GM12892 (cell line): ENCODE measurements at places on chromosomes 1 and 21.

DNA sequence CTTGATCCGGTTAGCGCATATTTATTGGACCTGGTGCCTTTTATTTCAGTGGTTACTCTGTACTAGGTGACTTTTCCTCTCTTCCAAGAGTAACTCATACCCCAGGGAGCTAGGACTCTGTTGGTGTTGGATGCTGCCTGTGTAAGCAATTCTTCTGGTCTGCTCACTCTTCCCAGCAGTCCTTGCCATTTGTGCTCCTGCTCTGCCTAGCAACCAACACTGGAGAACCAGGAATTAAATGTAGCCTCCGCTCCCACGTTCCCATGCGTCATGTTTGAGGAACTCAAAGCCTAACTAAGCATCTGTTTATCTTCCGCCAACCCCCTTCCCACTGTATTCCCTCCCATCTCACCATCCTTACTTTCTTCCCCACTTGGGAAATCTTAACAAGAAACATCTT, 65.7 kb upstream of the RAVER2 start:
- no peak for DNase-seq

GRCh38 chr21:45209046-45209445, 78.6 kb downstream of the POFUT2 start:
- no peak for DNase-seq

DNA sequence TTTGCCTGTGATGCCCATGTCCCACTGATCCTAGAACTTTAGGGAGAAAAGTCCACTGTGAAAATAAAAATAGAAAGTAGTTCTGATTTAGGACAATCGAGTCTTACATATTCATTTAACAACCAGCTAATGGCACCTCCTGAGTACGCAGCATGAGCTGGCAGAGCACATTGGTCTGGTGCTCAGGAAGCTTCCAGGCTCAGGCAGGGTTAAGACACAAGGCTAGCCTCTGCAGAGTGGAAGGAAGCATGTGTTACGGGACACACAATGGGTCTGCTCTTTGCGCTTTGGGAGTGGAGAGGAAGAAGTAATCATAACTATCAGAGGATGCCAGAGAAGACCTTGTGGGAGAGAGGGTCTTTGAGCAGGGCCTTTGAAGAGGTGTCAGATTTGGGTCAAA, 4.2 kb upstream of the KLHDC8A start:
- no peak for DNase-seq

DNA sequence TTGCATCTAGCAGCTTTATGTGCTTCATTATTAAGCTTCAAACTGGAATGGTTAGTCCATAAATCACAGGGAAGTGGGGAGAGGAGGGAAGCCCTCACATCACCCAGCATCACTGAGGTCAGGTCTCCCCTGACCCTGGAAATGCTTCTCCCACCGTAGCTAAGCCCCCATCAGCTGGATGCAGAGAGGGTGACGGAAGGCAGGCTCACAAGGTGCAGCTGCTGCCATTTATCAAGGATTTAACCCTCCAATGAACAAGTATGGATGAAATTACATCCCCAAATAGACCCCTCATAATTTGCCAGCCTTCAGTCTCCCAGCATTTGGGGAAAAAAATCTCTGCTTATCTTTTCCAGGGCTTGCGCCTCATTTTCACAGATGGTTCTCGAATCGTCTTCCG, 60.8 kb downstream of the PGM1 start:
- DNase-seq = no peak

DNA sequence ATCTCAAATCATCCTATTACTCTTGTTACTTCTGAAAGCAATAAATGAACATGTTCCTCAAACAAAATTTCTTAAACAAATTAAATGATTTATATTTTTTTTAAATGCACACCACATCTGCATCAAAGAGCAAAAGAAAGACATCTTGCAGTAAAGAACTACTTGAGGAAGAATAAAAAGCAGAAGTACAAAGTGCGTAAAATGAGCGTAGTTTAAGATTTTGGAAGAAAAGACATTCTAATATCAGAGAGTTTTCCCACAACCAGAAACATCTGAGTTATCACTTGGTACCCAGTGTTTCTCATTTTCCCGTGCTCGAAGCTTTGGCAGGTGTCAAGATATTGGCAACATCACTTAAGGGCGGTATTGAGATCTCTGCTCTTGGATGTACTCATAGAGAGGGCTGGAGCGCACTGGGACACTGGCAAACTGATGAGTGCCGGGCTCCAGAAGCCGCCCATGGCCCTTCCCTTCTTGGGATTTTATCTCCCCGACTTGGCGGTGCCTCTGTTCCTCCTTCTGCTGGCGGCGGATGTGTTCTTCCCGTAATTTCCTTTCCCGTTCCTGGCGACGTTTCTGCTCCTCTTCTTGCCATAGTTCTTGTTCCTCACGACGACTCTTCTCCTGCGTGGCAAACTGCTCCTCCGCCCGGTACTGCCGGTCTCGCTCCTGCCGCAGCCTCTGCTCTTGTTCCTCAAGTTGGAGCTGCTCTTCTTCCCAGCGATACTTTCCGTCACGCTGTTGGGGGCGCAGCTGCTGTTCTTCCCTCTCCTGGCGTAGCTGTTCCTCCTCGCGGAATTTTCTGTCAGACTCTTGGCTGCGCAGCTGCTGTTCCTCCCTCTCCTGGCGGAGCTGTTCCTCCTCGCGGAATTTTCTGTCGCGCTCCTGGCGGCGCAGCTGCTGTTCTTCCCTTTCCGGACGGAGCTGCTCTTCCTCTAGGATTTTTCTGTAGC, 7.9 kb downstream of the TCHH start:
- DNase-seq = no peak

- DNase-seq = no peak
These were observed 14.8 kb downstream of the CD2 start for GRCh38 chr1:116769104-116769452.

GRCh38 chr1:214537219-214537618, 14.2 kb downstream of the PTPN14 start:
- DNase-seq = no peak

GRCh38 chr1:234140388-234140787, 232.9 kb upstream of the COA6 start:
- DNase-seq = no peak

DNA sequence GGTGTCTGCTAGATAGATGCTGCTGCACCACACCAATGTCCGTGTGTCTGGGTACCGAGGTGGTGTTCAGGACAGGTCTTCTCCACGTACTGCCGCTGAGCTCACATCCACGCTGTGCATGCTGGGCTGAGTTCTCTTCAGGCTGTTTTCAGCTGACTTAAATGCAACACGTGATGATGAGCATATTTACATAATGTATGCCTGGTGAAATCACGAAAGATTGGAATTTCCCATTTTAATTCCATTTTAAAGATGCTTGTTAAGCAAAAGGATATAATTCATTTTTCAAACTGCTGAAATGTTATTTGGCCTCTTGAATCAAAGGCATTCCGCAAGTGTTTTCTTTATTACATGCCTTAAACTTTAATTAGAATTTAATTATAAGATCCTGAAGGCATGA, 107.9 kb downstream of the FGGY start:
- no peak for DNase-seq

- no peak for DNase-seq
These were observed 507.0 kb downstream of the AJAP1 start for GRCh38 chr1:5161372-5161771.

GRCh38 chr1:172638885-172639831, 19.7 kb upstream of the FASLG start:
- no peak for DNase-seq

DNA sequence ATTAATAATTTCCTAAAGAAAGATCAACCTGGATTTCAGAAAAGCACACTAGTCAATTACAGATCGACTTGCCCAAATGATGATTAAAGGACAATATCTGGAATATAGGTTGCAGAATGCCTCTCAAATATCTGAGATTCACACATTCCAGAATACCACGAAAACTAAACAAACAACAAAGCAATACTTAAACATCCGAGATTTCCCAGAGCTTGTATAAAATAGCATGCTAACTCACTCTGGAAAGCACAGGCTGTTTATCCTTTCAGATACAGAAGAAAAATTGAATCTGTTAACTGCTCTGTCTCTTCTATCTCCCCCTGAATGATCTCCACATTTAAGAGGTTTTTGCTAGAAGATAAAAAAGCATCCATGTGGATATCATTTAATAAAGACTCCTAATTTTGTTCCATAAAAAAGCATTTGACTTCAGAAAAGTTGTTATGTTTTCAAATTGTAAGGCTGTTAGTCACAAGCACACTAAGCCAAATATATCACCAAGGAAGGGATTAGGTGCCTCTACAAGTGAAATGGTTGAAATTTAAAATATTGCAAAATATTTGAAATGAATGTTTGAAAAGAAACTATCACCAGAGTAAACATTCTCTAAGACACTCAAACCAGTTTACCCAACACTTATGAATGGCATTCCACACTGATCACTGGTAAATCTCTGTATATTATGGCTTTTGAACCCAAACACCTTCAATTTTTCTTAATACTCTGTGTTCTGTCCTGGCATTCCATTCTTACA, 865.1 kb upstream of the ADAMTS5 start:
- no peak for DNase-seq

- DNase-seq = peak; percentile 61
These were observed 23.5 kb downstream of the MTARC1 start for GRCh38 chr1:220810179-220810653.

GRCh38 chr1:168480997-168481396, 62.8 kb downstream of the XCL2 start:
- no peak for DNase-seq

- DNase-seq = no peak
These were observed 40.6 kb upstream of the LYST start for GRCh38 chr1:235907187-235907896.

DNA sequence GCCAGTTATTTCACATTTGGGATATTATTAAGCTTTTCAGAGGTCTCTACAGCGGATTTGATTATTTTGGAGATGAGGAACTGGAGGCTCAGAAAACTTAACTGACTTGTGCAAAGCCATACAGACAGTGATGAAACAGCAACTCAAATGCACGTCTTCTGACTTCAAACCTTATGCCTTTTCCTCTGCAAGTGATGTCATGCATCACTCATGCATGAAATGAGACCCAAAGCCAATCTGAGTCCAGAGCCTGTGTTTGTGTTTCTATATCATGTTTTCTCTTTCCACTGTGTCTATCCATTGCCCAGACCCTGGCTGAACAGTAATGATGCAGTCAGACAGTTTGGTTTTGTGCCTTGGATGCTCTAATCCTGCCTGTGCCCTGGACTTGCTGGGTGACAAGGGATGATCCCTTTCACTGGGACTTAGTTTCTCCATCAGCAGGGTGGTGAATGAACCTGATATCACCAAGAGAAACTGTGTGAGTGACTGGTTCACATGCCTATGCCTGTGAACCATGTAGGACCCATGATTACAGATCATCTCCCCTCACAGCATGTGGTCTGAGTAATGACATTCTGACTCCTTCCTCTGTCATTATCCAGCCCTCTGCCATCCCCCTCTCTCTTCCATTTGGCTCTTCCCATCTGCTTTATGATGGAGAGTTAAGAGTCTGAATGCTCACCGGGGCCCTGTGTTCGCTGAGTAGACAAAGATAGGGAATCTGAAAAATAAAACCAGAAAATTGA, 33.4 kb downstream of the SLAMF6 start:
- DNase-seq = no peak

DNA sequence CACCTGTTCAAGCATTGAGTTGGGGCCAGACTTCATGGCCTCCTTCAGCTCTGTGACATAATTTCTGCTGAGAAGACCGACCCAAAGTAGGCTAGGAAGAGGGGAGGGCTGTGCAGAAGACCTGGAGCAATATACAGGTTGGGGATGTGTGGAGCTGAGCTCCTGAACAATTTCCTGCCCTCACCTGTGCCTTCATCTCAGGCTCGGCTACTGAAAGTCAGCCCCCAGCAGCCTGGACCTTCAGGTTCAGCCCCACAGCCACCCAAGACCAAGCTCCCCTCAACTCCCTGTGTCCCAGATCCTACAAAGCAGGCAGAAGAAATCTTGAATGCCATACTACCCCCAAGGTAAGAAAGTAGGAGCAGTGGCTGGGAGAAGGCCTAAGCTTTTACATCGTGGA, 662 bp downstream of the DNALI1 start:
- DNase-seq = no peak

DNA sequence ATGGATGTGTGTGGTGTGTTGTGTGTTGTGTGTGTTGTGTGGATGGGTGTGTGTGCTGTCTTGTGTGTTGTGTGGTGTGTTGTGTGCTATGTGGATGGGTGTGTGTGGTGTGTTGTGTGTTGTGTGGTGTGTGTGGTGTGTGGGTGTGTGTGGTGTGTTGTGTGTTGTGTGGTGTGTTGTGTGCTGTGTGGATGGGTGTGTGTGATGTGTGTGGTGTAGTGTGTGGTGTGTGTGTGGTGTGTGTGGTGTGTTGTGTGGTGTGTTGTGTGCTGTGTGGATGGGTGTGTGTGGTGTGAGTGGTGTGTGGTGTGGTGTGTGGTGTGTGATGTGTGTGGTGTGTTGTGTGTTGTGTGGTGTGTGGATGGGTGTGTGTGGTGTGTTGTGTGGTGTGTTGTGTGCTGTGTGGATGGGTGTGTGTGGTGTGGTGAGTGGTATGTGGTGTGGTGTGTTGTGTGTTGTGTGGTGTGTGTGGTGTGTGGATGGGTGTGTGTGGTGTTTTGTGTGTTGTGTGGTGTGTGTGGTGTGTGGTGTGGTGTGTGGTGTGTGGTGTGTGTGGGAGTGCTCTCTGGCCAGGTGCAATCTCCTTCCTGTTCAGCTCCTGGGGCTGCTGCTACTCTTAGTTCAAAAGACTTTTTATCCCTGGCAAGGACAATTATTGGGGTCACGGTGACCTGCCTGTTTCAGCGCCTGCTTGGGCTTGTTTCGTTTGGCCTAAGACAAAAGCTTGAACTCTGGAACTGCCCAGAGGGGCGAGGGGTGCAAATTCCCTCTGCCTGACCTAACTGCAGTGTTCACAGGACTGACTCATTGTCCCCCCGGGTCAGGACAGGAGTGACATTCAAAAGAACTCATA, 101.1 kb downstream of the UBIAD1 start:
- DNase-seq = no peak

- no peak for DNase-seq
These were observed 18.3 kb downstream of the KAZN start for GRCh38 chr1:14616632-14617396.

DNA sequence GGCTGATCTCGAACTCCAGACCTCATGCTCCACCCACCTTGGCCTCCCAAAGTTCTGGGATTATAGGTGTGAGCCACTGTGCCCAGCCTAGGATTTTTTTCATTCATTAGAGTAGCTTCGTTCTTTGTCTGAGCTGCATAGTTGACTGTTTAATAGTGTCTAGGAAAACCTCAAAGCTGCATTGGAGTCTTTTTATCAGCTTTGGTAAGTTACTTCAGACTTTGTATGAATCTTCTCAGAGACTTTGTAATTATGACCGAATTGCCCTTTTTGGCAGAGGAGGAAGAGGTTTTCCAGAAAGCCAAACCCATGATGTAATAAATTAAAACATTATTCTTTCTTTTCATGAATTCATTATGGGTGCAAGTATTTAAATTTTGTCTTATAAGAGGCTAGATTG, 5.1 kb downstream of the DNAJB4 start:
- DNase-seq = no peak

GRCh38 chr21:43591571-43591970, 67.7 kb downstream of the HSF2BP start:
- no peak for DNase-seq

DNA sequence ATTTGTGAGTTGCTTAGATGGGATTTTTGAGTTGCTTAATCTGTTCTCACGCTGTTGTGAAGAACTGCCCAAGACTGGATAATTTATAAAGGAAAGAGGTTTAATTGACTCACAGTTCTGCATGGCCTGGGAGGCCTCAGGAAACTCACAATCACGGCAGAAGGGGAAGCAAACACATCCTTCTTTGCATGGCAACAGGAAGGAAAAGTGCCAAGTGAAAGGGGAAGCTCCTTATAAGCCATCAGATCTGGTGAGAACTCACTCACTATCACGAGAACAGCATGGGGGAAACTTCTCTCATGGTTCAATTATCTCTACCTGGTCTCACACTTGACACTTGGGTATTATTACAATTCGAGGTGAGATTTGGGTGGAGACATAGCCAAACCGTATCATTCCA, 10.3 kb downstream of the CLIC6 start:
- DNase-seq = no peak
